Hepatocyte (in vitro differentiated cells): ENCODE measurements at places on chromosomes 16 and 17. TPM values are rescaled to one million over a fixed set of nuclear protein-coding genes. Genes with fewer than 3 reads are reported as not detected.
A peak's percentile ranks its signal among the peaks of the same experiment; 100 is the strongest.

SLC16A13 gene
- 6.2 TPM in 2 replicates for total RNA-seq

SLC12A3 gene
- total RNA-seq: not detected in 2 replicates

C17orf100 gene
- 4.5 and 6.1 TPM in 2 replicates for total RNA-seq

KRTAP3-2 gene
- total RNA-seq: not detected in 2 replicates

YWHAE gene
- total RNA-seq: 566 and 611 TPM in 2 replicates

SSTR5 gene
- total RNA-seq: 0.77 TPM in 1 of 2 replicates, not detected in the other

FBXO47 gene
- not detected in 2 replicates for total RNA-seq

DNA sequence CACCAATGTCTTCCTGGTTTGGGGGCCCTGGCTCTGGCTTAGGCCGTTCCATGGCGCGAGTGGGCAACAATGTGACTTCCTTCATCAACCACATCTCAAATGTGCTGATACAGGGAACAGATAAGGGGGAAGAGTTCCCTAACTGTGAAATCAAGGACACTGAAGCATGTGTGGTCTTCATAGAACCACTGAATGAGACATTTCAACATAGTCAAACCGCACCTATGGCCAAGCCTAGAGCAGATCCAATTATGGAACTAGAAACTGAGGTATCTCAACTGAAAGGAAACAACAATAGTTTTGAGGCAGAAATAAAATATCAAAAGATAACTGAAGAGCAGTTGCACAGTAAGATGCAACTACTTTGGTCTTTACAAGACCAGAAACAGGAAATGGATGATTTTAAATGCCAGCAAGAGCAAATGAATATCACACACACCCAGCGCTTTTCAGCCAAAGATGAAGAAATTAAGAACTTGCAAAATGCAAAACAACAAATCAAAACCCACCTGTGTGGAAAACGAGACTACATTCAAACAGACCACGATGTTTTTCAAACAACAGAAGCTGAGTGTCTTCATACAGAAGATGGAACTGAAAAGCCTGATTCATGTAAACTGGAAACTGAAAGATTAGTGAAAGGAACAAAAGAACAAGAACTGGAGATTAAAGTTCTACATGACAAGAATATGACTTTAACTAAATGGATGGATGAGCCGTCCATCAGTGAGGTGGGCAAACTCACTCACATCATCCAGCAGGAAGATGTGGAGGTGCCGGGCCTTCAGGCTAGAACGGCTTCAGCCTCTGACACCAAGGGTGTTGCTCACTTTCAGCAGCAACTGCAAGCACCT lies 18.1 kb upstream of the LCMT1 start:
- H3K4me3 ChIP-seq: no peak overlapping the region
- H3K27me3 ChIP-seq: peaks cover 27% of the 10 kb centered on the region
- H3K27ac ChIP-seq: no peak overlapping the region
- H3K36me3 ChIP-seq: no peaks in the 10 kb centered on the region

- no peak overlapping the region for H3K4me3 ChIP-seq
- no peaks in the 10 kb centered on the region for H3K27me3 ChIP-seq
- peaks cover 23% of the 10 kb centered on the region for H3K4me1 ChIP-seq
- H3K36me3 ChIP-seq: no peaks in the 10 kb centered on the region
- no peak overlapping the region for H3K27ac ChIP-seq
These were observed 227.4 kb upstream of the GSE1 start for GRCh38 chr16:85385463-85386331.

- peak overlapping the region; percentile 97 for H3K27ac ChIP-seq
- H3K36me3 ChIP-seq: no peaks in the 10 kb centered on the region
- no peaks in the 10 kb centered on the region for H3K27me3 ChIP-seq
- no peak for DNase-seq
These were observed 159.4 kb upstream of the ZNF267 start for GRCh38 chr16:31713945-31714902.

DNA sequence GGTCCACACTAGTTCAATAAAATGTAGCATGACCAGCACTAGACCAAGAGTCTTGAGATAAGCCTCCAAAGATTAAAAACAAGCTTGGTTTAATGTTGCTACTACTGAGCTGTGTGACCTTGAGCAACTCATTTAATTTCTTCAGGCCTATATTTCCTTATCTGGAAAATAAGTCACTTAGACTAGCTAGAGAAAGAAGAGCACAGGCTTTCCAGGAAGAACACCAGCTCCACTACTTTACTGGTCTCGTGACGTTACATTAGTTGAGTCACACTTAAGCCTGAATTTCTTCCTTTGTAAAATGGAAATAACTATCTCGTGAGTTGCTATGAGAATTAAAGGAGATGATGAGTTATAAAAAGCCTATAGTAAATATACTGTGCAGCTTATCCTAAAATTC lies 5.4 kb downstream of the HELZ start:
- DNase-seq: peak; percentile 72
- peaks cover 40% of the 10 kb centered on the region for H3K4me1 ChIP-seq
- H3K36me3 ChIP-seq: no peaks in the 10 kb centered on the region
- no peaks in the 10 kb centered on the region for H3K27me3 ChIP-seq

- no peaks in the 10 kb centered on the region for H3K27me3 ChIP-seq
- no peak overlapping the region for H3K4me3 ChIP-seq
- H3K27ac ChIP-seq: no peak overlapping the region
These were observed 285.3 kb upstream of the IRX5 start for GRCh38 chr16:54645345-54645744.

DNA sequence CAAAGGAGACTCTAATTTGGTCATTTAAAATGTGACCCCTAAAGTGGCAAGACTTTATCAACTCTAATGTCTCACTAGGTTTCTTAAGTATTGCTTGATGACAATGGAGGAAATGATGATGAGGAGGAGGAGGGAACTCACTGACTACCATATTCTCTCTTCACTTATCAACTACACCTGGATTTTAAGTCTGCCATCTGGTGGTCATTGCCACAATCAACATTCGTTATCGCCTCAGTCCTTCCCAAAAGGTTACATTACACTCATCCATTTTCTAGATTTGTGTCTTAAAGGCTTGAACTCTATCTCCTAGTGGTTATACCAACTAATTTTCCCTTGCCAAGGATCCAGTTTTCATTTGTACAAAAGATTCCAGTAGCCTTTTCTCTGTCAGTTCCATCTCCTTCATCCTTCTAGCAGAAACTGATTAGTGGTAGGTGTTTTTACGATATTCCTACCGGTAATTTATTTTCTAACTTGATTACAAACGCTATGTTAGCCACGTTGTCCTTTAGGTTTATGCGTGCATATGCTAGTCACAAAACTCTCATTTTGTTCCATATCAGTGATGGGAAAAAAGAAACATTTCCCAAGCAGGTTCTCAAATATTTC lies 114.6 kb upstream of the NOG start:
- no peaks in the 10 kb centered on the region for H3K27me3 ChIP-seq
- no peaks in the 10 kb centered on the region for H3K4me1 ChIP-seq
- no peak overlapping the region for H3K4me3 ChIP-seq
- peak; percentile 38 for DNase-seq
- no peak overlapping the region for H3K27ac ChIP-seq
